ENCODE measurements at places on chromosomes 3 and 15. TPM values are rescaled to one million over a fixed set of nuclear protein-coding genes. Genes with fewer than 3 reads are reported as not detected.

CLDN1 gene
- 5.1 TPM for total RNA-seq

CPN2 gene
- not detected for total RNA-seq

EIF2A gene
- 198 TPM for total RNA-seq

ISL2 gene
- not detected for total RNA-seq

TNNC1 gene
- 43.5 TPM for total RNA-seq

CCR8 gene
- total RNA-seq, result not detected

GRM2 gene
- total RNA-seq, result 0.20 TPM

- no peaks in the 10 kb centered on the region for H3K27me3 ChIP-seq
- peak overlapping the region; percentile 54 for H3K27ac ChIP-seq
- H3K4me3 ChIP-seq, result no peak overlapping the region
- peak; percentile 68 for DNase-seq
- H3K4me1 ChIP-seq, result peaks cover 22% of the 10 kb centered on the region
Measured at GRCh38 chr3:9976721-9977709, 9.6 kb downstream of the EMC3 start.

GRCh38 chr3:10462641-10463532 lies 42.5 kb downstream of the ATP2B2 start:
- no peak for DNase-seq
- no peaks in the 10 kb centered on the region for H3K4me1 ChIP-seq
- no peaks in the 10 kb centered on the region for H3K36me3 ChIP-seq

DNA sequence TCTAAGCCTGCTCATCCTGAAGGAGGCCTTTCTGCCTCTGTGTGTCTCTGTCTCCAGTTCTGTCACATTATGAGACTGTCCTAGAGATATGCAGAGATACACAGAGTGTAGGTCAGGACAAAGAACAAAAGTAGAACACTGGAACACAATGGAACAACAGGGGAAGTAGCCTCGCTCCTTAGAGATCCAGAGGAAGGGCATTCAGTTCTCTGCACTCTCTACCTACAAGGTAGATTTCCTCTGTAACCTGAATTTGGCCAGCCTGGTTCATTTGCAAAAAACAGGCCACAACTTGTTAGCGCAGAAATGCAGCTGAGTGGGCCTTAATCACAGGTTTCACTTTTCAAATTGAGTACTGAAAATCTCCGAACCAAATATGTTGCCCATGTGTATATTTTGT lies 19.4 kb downstream of the NEK10 start:
- no peak for DNase-seq
- no peaks in the 10 kb centered on the region for H3K36me3 ChIP-seq
- H3K4me1 ChIP-seq, result no peaks in the 10 kb centered on the region
- no peak overlapping the region for H3K27ac ChIP-seq

GRCh38 chr15:41886741-41887140 lies 7.1 kb downstream of the SPTBN5 start:
- no peak overlapping the region for H3K4me3 ChIP-seq
- H3K4me1 ChIP-seq, result peaks cover 31% of the 10 kb centered on the region
- no peaks in the 10 kb centered on the region for H3K27me3 ChIP-seq
- no peak overlapping the region for H3K27ac ChIP-seq
- DNase-seq, result no peak
- H3K36me3 ChIP-seq, result no peaks in the 10 kb centered on the region

- DNase-seq, result no peak
- no peak overlapping the region for H3K4me3 ChIP-seq
- H3K27ac ChIP-seq, result no peak overlapping the region
- H3K27me3 ChIP-seq, result no peaks in the 10 kb centered on the region
- no peaks in the 10 kb centered on the region for H3K36me3 ChIP-seq
- H3K4me1 ChIP-seq, result peaks cover 6% of the 10 kb centered on the region
Measured at GRCh38 chr3:54831112-54831511, 96.7 kb downstream of the LRTM1 start.

DNA sequence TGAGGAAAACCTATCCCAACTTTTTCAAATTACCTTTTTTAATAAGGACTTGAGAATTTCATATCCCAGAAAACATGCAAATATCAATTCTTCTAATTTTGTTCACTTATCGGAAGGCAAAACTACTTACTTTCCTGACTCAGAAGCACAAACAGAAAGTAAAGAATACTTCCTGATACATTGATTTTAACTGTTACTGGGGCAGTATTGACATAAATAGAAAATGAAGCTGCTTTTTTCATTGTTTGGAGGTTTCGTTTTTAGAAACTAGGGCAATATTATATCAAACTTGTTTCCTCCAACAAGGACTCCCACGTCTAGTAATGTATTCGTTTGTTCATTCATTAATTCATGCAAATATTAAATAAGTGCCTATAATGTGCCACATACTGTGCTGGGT lies 19.1 kb downstream of the PAQR9 start:
- no peak overlapping the region for H3K27ac ChIP-seq
- no peak for DNase-seq
- no peaks in the 10 kb centered on the region for H3K36me3 ChIP-seq
- no peak overlapping the region for H3K4me3 ChIP-seq
- H3K4me1 ChIP-seq, result no peaks in the 10 kb centered on the region

GRCh38 chr3:147921051-147921450 lies 511.9 kb downstream of the ZIC1 start:
- H3K36me3 ChIP-seq, result no peaks in the 10 kb centered on the region
- no peaks in the 10 kb centered on the region for H3K4me1 ChIP-seq
- no peaks in the 10 kb centered on the region for H3K27me3 ChIP-seq
- H3K27ac ChIP-seq, result no peak overlapping the region
- H3K4me3 ChIP-seq, result no peak overlapping the region

GRCh38 chr3:165895919-165896318 lies 58.7 kb upstream of the BCHE start:
- no peaks in the 10 kb centered on the region for H3K27me3 ChIP-seq
- H3K4me3 ChIP-seq, result no peak overlapping the region
- DNase-seq, result no peak
- no peaks in the 10 kb centered on the region for H3K36me3 ChIP-seq
- no peaks in the 10 kb centered on the region for H3K4me1 ChIP-seq
- no peak overlapping the region for H3K27ac ChIP-seq

DNA sequence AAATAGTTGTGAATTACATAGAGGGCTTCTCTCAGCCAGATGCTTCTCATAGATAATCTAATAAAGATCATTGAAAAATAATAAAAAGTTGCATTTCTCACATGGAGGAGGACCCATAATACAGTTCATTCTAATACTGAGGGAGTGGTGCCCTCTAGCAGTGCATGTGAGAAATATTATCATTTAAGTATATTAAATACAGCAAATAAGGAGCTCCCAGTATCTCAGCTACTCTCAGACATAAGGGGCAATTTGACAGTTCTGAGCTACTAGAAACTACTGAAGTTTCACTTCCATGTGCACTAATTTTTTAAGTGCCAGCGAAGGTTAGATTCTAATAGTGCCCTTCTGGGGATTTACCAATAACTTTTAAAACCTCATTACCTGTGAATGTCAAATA lies 188.3 kb downstream of the IL5RA start:
- no peak overlapping the region for H3K27ac ChIP-seq
- no peak overlapping the region for H3K4me3 ChIP-seq
- no peaks in the 10 kb centered on the region for H3K27me3 ChIP-seq
- H3K36me3 ChIP-seq, result no peaks in the 10 kb centered on the region
- DNase-seq, result no peak
- no peaks in the 10 kb centered on the region for H3K4me1 ChIP-seq

- no peaks in the 10 kb centered on the region for H3K36me3 ChIP-seq
- DNase-seq, result no peak
- no peak overlapping the region for H3K4me3 ChIP-seq
Measured at GRCh38 chr3:64935971-64936370, 248.2 kb upstream of the ADAMTS9 start.

GRCh38 chr3:193295985-193296384 lies 55.0 kb downstream of the PLAAT1 start:
- no peaks in the 10 kb centered on the region for H3K4me1 ChIP-seq
- H3K36me3 ChIP-seq, result no peaks in the 10 kb centered on the region
- DNase-seq, result no peak
- H3K27ac ChIP-seq, result no peak overlapping the region
- H3K27me3 ChIP-seq, result no peaks in the 10 kb centered on the region
- H3K4me3 ChIP-seq, result no peak overlapping the region

GRCh38 chr3:146161663-146162002 lies 649 bp upstream of the PLOD2 start:
- H3K27me3 ChIP-seq, result no peaks in the 10 kb centered on the region
- peak overlapping the region; percentile 69 for H3K4me3 ChIP-seq
- peak; percentile 55 for DNase-seq
- peak overlapping the region; percentile 96 for H3K27ac ChIP-seq

- no peak for DNase-seq
- no peak overlapping the region for H3K4me3 ChIP-seq
- H3K4me1 ChIP-seq, result no peaks in the 10 kb centered on the region
- no peaks in the 10 kb centered on the region for H3K27me3 ChIP-seq
- H3K36me3 ChIP-seq, result no peaks in the 10 kb centered on the region
- H3K27ac ChIP-seq, result no peak overlapping the region
Measured at GRCh38 chr3:112925969-112926368, 48.9 kb downstream of the CD200R1 start.

DNA sequence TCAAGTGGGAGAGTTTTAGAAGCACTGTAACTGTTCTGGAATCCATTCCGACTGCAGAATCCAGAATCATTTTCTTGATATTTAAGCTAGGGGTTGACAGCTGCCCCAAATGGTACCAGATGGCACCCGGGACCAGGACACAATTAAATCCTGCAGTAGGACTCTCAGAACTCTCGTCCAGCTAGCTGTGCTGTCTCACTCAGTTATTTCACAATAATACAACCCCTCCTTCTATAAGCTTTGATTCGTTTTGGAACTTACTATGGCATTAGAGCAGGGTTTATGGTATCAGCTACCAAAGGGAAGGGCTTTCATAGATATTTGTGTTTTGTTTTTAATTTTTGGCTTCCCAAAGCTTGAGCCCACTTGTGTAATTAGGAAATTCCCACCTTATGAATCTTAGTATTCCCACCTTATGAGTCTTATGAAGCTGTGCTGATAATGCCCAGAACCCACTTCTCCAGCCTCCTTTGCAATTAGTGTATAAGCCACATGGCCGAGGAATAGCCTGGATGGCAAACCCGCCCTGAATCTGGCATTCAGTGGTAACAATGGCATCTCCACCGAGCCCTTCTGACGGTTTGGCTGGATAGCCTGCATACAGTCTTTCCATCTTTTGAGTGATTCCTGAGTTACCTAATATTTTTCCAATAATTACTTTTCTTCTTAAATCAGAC lies 120.1 kb downstream of the UACA start:
- no peaks in the 10 kb centered on the region for H3K36me3 ChIP-seq
- H3K4me1 ChIP-seq, result no peaks in the 10 kb centered on the region
- no peak overlapping the region for H3K27ac ChIP-seq

DNA sequence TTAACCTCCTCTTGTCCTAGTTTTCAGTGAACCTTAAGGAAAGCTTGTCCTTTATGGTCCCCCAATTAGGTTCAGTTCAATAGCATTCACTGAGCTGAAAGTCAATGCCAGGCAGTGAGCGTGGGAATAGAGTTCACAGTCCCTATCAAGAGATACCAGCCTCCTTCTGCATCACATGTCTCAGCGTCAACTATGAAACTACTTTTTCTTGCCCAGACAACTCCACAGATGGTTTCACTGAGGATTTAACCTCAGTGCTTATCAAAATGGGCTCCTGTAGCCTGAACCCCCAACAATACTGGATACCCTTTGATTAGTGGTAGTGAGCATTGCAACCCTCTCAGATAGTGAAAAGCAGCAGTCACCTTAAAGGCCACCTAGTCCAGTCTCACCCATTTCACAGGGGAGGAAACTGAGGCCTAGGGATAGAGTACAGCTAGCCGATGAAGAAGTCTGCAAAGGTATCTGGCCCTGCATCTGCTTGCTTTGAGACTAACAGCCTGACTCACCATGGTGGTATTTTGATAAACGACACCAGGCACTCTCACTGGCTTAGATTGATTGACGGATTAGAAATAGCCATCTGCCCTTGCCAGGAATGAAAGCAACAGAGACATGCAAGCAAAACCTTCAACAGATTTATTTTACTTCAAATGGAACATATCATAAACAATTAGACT lies 1.6 kb upstream of the UBA3 start:
- no peak overlapping the region for H3K4me3 ChIP-seq
- no peak for DNase-seq
- H3K36me3 ChIP-seq, result no peaks in the 10 kb centered on the region
- H3K4me1 ChIP-seq, result peaks cover 37% of the 10 kb centered on the region

DNA sequence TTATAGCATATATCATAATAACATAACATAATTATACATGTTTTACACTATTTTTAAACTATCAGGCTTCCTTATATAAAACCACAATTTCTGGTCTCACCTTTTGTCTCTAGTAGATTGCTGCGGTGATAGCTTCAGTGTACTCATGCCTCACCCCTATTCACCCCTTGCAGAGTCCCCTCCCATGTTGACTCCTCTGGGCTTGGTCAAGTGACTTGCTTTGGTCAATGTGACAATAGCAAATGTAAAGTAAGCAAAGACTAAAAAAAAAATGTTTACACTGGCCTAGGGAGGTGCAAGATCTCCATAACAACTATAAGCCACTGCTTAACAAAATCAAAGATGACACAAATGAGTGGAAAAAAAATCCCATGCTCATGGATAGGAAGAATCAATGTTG lies 537.5 kb downstream of the ROBO1 start:
- no peak for DNase-seq
- no peaks in the 10 kb centered on the region for H3K27me3 ChIP-seq
- H3K4me1 ChIP-seq, result no peaks in the 10 kb centered on the region
- H3K4me3 ChIP-seq, result no peak overlapping the region

GRCh38 chr3:66494959-66495667 lies 5.7 kb downstream of the LRIG1 start:
- peaks cover 80% of the 10 kb centered on the region for H3K4me1 ChIP-seq
- H3K36me3 ChIP-seq, result no peaks in the 10 kb centered on the region
- H3K4me3 ChIP-seq, result no peak overlapping the region
- H3K27me3 ChIP-seq, result no peaks in the 10 kb centered on the region
- no peak for DNase-seq

DNA sequence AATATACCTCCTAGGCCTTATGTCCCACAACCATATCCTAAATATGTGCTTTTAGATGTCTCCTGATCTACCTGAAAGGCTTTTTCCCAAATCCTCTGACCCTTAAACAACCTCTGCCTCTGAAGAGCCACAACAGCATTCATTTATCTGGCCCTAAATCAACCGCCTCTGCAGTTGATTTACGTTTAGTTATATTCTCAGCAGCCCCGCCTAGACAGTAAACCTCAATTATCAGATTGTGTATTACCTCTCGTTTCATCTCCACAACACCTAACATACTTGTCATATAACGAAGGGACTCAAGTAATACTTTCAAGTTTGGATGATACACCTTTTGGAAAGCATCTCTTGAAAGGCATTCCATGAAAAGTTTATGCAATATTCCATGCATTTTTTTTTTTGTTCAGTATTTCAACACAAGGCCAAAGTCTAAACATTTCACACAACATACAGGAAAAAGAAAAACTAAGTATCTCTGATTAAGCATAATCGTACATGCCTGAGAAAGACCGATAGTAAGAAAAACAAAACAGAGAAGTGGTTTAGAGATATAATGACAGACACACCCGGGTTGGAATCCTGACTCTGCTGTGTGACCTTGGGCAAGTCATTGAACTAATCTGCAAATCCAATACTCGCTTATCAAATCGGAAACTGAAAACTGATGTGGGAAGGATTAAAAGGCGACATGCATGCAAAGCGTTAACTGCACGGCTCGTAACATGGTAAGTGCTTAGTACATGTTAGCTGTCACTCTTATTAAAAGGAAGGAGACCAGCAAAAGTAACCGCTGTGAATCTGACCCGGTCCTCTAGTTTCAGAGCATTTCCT lies 778 bp downstream of the CRBN start:
- H3K4me3 ChIP-seq, result peak overlapping the region; percentile 94
- no peaks in the 10 kb centered on the region for H3K27me3 ChIP-seq
- no peak overlapping the region for H3K27ac ChIP-seq
- H3K4me1 ChIP-seq, result peaks cover 20% of the 10 kb centered on the region

Data from thyroid gland (tissue), 4 donors.